Activated CD8-positive, alpha-beta memory T cell treated with anti-CD3 and anti-CD28 coated beads for 1 hour (primary cell): ENCODE measurements at places on chromosomes 6 and 20.

DNA sequence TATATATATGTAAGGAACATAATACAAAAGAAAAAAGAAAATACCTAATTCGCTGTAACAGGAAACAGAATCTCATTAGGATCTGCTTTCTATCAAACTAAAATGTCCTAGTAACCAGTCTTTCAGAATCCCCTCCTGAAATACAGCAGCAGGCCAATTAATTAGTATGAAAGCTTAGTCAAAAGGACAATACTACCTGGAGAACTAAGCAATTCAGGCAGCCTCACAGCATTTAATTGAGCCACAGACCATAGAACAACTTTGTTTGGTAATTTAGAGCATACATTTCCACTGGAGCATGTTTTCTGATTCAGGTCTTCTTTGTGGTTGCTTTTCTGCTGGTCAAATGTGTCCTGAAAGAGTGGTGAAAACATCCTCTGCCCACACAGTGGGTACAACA lies 516.0 kb downstream of the LMBRD1 start:
- no peak for DNase-seq

- no peak for DNase-seq
These were observed 35.1 kb upstream of the FAM83C start for GRCh38 chr20:35327074-35327976.

DNA sequence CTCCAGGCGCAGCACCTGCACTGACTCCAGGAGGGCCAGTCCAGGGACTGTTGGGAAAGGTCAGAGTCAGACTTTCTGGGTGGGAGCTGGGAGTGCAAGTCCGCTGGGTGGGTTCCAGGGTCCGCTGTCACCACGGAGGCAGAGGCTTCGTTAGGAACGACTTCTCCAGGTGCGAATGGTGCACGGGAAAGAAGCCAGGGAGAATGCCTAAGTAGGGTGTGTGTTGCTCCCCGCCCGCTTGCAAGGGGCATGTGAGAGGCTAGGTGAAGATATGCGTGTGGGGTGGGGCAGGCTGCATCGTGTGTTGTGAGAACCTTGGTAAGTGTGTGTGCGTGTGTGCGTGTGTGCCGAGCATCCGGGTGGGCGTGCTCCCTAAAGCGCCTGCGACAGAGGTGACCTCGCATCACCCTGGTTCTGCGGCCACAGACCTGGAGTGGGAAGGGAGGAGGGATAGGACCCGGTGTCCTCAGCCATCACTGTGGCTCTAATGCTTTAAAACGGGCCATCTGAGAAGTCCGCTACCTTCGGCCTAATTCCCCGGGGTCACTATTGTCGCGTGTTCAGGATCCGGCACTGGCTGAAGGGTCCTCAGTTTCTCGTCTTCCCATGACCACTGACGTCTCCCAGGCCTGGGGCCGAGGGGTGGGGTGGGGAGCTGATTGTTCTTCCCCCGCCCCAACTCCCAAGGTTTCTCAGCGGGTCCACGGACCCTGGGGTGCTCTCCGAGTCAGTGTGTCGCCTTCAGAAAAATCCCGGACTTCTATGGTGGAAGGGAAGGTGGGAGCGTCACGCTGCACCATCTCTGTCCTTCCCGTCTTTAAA lies 6.1 kb downstream of the SLC32A1 start:
- DNase-seq = no peak

- DNase-seq = no peak
These were observed 84.4 kb downstream of the PLCG1 start for GRCh38 chr20:41221614-41222218.

- no peak for DNase-seq
These were observed 14.6 kb upstream of the SNX9 start for GRCh38 chr6:157808405-157808950.

- no peak for DNase-seq
These were observed 159.3 kb upstream of the MARCKS start for GRCh38 chr6:113697632-113698410.

GRCh38 chr6:1599469-1599868 lies 10.2 kb upstream of the FOXC1 start:
- no peak for DNase-seq

- DNase-seq = no peak
These were observed 75.6 kb downstream of the CNBD2 start for GRCh38 chr20:36043892-36044515.

DNA sequence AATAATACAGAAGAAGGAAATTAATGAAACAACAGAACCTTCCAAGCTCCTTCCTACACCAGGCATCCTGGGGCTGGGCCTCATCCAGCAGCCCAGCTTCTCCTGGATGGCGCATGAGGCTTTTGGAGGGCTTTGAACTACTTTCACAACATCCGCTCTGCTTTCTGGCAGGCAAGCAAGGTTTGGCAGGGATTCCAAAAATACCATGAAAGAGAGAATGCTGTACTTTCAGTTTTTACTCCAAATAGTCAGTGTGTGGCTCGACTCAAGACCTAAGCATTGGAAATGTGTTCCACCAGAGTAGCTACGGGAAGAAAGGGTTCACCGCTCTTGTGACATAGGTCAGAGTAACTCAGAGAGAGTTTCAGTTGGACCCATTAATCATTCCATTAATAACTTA lies 125.4 kb downstream of the OPRM1 start:
- no peak for DNase-seq

GRCh38 chr6:168029459-168030217 lies 32.2 kb downstream of the KIF25 start:
- no peak for DNase-seq

GRCh38 chr20:5002077-5002413 lies 735 bp upstream of the SLC23A2 start:
- no peak for DNase-seq

DNA sequence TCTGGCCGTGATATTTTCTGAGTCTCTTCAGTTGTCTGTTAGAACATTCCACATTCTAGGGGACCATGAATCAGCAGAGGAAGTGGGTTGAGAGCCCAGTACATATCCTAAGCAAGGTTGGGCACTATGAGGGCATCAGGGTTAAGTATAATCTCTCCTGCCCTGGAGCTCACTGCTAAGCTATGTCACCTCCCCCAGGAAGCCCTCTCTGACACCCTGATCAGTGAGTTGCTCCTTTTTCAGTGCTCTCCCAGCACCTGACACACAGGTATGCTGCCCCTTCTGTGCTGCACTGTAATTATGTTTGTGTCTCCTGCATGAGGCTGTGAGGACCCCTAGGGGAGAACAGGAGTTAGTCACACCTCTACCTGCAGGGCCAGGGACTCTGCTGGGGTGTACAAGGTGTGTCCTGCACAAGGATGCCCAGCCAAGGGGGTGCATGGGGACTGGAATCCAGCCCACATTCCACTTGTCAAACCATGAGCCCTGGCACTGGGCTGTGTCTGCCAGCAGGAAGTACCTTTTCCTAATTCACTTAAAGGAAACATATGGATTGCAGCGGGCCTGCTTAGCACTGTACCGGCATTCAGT lies 3.9 kb downstream of the RAB44 start:
- DNase-seq = no peak

DNA sequence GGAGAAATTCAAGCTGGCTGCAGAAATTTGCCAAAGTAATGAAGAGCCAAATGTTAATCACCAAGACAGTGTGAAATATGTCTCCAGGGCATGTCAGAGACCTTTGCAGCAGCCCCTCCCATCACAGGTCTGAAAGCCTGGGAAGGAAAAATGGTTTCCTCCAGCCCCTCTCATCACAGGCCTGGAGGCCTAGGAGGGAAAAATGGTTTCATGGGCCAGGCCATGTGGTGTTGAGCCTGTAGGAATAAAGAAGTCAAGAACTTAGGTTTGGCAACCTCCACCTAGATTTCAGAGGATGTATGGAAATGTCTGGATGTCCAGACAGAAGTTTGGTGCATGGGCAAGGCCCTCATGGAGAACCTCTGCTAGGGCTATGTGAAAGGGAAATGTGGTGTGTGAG lies 185.0 kb downstream of the SLC35F1 start:
- no peak for DNase-seq

DNA sequence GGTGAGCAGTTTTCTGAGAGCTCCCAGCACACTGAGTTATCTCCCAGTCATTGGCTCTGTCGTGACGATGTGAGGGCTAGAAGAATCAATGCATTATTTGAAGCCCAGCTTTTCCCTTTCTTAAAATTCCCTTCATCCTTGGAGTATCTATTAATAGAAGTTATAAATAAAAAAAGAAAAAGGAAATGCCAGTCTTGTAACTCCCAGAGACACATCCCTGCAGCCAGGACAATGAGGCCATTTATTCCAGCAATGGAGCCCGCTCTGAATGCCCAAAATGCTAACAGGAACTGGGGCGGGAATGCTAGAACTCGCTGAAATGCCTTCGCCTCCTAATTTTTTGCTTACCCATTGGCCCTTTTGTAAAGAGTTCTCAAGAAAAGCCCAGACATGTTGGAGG lies 305.8 kb downstream of the TFAP2C start:
- no peak for DNase-seq

GRCh38 chr20:9122571-9122970 lies 53.7 kb downstream of the PLCB4 start:
- no peak for DNase-seq

DNA sequence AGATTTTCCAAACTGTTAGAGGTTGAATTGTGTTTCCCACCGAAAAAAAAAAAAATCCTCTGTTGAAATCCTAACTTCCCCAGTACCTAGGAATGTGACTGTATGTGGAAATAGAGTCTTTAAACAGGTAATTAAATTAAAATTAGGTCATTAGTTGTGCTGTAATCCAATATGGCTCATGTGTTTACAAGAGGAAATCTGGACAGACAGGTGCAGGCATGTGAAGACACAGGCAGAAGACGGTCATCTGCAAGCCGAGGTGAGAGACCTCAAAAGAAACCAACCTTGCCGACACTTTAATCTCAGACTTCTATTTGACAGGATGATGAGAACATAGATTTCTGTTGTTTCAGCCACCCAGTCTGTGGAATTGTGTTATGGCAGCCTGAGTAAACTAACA lies 28.6 kb upstream of the EZR start:
- no peak for DNase-seq

GRCh38 chr20:16609066-16609465 lies 35.8 kb upstream of the KIF16B start:
- DNase-seq = no peak

GRCh38 chr20:38066969-38067716 lies 33.6 kb downstream of the RPRD1B start:
- no peak for DNase-seq

- no peak for DNase-seq
These were observed 8.9 kb downstream of the CCM2L start for GRCh38 chr20:32019156-32019510.

GRCh38 chr6:132868057-132868456 lies 53.7 kb downstream of the RPS12 start:
- no peak for DNase-seq

GRCh38 chr6:137951064-137951597 lies 84.1 kb downstream of the TNFAIP3 start:
- DNase-seq = no peak

DNA sequence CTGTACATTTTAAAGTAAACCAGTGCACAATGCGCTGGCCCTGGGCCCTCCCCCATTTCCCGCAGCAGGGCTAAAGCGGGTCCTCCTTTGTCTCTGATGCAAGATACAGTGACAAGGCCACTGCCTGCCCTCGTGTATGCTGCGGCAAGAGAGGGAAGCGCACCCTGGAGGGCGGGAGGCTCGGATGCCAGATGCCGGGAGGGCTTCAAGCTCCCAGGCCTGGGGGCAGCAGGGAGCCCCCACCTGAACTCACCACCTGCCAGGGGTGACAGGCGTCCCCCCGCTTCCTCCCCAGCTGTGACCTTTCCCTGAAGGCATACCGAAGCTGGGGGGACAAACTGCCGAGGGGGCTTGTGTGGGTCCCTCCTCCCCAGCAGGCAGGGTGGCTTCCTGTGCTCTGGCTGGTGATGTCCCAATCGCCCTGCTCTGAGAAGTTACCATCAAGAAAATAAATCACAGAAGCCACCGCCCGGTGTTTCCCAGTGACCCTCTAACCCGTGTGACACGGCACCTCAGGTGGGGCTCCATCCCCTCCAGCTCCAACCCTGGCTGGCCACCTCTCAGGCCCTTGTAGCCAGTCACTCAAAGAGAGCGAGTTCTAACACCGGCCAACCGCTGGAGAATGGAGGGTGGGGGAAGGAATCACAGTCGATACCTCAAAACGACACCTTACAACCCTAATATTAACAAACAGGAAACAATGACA lies 203.3 kb downstream of the PREX1 start:
- DNase-seq = no peak

- DNase-seq = no peak
These were observed 75.9 kb upstream of the LOC128125822 start for GRCh38 chr6:63496361-63496804.

- DNase-seq = no peak
These were observed 338.9 kb downstream of the QKI start for GRCh38 chr6:163753430-163753829.

DNA sequence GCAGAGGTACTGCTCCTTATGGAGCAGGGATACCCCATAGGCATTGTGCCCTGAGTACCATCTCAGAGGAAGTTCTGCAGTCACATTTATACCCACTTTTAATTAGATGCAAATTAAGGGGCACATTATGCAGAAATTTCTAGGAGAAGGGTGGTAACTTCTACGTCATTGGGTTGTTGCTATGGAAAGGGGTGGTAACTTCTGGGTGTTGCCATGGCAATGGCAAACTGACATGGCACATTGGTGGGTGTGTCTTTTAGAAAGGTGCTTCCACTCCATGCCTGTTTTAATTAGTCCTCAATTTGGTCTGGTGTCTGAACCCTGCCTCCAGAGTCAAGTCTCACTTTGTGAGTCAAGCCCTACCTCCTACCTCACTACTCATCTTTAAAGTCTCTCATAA lies 42.0 kb downstream of the RSPO3 start:
- no peak for DNase-seq

DNA sequence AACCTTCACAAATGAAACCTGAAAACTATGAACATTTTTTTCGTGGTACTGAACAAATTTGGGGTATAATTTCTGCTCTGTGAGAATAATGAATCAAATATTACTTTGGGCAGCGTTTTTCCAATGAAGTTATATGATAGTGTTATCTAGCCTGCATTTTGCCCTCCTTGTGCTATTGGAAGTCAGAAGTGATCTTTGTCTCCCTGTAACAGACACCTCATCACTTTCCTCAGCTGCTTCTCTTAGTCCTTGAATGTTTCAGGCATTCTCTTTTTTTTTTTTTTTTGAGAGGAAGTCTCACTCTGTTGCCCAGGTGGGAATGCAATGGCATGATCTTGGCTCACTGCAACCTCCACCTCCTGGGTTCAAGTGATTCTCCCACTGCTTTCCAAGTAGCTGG lies 10.2 kb downstream of the DDX27 start:
- no peak for DNase-seq

- DNase-seq = no peak
These were observed 134.1 kb downstream of the SOBP start for GRCh38 chr6:107624050-107624449.

DNA sequence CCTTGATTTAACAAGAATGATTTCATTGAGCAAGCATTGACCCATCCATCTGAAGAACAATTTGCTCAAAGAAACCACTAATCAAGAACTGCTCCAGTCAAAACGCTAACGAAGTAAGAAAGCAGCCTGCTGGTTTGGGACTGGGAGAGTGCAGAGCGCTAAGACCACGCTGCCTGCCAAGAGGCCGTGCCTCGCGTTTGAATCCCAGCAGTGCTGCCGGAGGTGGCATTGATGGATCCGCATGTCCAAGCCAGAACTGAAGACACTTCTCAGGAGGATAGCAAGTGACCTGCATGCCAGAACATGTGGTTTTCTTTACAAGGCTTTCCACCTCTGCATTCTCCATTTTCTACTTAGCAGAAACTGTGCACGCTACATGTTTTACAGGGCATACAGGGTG lies 105.2 kb upstream of the FOXC1 start:
- DNase-seq = no peak

- DNase-seq = no peak
These were observed 10.0 kb upstream of the LATS1 start for GRCh38 chr6:149727793-149728498.
